CD4-positive, alpha-beta T cell treated with Interferon gamma for 1 hour (primary cell): ENCODE measurements at places on chromosomes 16 and 17.

DNA sequence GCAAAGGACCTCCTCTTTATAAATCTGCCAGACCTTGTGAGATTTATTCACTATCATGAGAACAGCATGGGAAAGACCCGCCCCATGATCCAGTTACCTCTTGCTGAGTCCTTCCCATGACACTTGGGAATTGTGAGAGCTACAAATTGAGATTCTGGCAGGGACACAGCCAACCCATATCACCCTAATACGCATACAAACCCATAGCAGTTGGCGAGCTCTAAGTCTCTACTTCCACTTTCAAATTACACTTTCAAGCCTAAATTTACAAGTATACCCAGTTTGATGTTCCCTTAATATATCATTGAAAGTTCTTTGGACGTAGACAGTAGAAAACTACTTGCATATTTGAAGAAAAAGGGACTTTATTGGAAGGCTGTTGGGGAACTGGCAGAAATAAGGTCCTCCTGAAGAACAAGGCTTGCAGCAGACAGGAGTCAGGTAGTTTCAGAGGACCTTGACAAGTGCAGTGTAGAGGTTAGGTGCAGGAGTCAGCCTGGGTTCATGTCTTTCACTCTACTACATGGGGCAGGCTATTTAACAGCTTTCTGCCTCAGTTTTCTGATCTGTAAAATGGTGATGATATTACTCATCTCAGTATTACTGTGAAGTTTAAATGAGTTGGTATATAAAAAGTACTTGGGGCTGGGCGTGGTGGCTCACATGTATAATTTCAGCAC lies 107.9 kb upstream of the EEF2KMT start:
- no peak for DNase-seq

DNA sequence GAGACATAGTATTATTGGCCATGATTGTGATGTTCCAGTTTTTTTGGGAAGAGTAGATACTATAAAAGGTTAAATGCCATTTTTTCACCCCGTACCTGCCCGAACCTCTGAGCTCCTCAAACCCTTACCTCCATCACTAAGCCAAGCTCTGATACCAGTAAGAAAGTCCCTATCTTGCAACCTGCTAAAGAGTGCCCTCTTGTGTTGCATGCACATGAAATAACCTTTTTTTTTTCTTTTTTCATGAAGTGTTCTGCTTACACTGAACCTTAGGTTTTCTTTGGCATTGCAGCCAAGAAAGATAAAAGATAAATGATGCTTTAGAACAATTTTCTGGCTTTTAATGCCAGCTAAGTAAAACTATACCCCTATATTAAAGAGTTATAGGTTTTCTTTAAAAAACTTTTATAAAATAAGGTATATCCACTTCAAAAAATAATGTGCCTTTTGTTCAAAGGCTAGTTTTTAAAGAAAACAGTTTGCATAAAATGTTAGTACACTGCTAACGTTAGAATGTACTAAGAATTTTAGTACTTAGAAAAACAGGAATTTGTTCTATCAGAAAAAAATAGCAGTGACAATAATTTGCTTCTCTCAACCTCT lies 295.3 kb upstream of the PMFBP1 start:
- DNase-seq, result no peak

DNA sequence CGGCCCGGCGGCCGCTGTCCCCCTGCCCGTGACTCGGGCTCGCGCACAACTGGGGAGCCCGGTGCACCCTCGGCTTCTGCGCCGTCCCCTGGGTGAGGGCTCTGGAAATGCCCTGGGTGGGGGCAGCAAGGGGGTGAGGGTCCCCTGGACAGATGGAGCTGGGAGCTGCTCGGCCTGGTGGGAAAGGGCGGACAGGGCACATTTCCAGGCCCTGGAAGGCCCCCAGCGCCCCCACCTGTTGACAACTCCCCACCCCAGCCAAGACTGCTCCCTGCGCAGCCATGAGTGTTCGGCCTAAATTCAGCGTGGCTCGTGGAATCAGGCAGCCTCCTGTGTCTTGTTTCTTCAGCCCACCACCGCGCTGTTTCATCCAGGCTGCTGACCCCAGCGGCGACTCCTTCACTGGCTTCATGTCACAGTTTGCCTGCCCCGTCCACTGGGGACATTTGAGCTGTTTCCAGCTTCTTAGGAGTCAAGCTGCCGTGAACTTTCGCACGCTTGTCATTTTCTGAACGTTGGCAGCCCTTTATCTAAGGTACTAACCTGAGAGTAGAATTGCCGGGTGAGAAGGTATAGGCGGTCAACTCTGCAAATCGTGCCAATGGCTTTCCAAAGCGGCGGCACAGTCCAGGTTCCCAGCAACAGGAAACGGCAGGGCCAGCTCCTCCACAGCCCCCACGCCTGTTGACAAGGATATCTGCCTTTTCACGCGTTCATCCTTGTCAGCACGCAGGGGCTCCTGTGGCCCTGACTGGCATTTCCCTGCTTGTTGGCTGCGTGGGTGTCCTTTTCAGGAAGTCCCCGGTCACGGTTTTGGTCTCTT lies 895 bp downstream of the UTS2R start:
- DNase-seq, result no peak

- DNase-seq, result no peak
These were observed 67.1 kb downstream of the ARHGAP44 start for GRCh38 chr17:12856416-12856815.

- DNase-seq, result no peak
These were observed 61.4 kb downstream of the NFATC3 start for GRCh38 chr16:68146585-68146984.

DNA sequence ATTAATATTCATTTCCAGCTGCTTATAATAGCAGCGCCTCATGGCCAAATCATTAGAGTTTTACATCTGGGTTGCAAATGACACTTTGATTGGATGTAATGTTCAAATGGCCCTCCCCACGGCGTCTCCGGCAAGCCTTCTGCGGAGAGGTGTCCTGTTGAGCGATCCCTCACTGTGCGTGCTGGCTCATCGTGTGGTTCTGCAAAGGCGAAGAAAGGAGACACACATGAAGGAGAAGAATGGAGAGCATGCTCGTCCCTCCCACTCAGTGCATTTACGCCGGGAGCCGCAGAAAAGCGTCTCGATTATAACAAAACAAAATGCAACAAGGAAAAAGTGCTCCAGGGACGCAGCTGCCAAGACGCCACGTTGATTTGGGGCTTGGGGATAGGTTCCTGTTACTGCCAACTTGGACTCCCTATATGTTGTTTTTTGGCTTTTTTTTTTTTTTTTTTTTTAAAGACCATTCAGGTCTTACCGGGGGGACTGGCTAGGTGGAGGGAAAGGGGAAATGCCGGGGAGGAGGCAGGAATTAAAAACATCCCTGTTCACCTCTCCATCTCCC lies 117.6 kb downstream of the C16orf78 start:
- DNase-seq, result no peak

DNA sequence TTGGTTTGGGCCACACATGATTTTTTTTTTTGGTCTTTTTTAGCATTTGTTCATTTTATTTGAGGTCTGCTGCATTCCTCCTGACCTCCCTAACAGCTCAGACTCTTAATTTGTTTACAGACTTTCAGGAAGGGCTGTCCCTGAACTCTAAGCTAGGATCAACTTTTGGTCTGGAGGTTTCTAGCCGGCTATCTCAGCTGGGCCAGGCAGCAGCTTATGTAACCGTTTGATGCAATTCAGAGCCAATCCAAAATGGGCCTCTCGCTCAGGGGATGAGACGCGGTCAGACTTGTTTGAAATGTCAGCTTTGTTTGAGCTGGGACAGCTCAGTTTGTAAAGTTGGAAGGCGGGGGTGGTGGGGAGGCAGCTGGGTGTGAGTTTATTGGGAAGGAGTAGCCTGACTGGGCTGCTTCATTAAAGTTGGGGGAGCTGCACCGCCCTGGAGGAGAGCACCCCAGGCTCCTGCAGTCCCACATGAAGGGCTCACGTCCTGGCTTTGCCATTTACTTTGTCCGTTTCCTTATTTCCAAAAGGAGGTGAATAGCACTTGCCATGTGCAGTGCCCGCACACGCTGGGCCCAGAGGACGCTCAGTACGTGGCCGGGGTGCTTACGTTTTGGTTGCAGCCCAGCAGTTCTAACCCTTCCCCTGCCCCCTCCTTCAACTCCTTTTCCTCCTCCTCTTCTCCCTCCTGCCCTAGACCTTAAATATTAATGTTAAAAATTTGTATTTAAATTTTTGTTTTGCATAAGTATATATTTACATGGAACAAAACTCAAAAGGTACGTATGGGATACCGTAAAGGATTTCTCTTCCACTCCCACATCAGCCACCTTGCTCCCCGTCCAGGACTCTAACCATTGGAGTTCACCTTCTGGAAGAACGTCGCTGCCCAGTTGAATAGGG lies 121.2 kb downstream of the SNX29 start:
- no peak for DNase-seq

DNA sequence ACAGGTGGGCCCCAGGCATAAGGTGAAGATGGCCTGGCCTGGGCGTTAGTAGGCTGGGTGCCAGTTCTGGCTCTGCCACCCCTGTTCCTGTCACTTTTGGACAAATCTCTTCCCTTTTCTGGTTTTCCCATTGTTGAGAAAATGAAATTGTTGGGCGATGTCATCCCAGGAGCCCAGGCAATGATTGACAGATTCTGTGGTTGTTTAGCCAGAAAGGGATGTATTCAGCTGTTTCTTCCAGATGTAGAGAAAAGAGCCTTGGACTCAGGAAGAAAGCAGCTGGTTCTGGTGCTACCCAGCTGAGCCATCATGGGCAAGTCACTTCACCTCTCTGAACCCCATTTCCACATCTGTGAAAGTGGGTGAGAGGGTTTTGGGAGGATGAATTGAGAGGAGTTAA lies 60.1 kb upstream of the MRTFB start:
- no peak for DNase-seq

- DNase-seq, result no peak
These were observed 2.8 kb upstream of the SLFN11 start for GRCh38 chr17:35376245-35376644.

GRCh38 chr16:56632848-56633365 lies 448 bp downstream of the MT1M start:
- DNase-seq, result no peak

DNA sequence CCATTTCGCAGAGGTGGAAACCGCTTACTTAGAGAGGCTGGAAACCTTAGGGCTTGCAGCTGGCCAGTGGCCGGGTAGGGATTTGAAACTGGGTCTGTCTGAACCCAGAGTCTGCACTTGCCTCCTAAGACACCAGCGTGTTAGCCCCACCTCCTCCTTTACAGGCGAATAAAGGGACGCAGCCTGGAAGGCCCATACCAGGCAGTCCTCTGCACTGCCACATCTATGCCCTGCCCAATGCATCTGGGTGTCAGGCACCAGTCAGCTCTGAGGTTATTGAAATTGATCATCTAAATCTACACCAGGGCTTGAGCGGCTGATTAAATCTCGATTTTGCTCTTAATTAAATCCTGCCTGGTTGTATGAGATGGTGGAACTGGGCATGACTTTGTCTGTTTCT lies 19.9 kb upstream of the NAGS start:
- no peak for DNase-seq

- DNase-seq, result no peak
These were observed 13.3 kb downstream of the UTS2R start for GRCh38 chr17:82384730-82385481.

DNA sequence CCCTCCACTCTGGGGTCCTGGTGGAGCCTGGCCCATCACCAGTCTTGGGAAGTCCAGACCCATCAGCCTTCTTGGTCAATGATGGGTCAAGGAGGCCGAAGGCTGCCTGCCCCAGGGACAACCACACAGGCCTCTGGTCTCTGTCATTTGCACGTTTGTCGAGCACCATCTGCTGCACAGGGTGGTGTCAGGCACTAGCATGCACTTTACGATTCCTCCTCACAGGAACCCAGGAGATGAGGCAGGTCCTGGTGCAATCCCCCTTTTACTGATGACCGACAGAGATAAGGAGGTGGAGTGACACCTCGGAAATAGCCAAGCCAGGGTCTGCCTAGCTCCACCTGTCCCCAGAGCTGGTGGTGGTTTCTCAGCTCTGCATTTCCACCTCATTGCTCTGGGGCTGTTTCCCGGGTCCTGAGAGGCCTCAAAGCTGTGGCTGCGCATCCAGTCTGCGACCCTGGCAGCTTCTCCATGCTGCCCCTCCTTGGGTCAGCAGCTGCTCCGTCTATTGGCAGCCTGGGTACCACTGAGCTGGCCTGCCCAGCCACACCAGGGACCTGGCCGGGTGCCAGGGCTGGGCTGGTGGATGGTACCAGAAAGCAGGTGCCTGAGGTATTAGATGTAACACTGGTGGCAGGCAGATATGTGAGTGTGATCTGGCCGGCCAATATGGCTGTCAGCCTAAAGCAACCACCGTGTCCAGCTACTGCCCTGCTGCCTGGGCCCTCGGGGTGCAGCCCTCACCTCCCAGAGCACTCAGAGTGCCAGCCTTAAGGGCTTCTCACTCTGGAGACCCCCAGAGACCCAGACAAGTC lies 10.0 kb downstream of the MMP15 start:
- no peak for DNase-seq

DNA sequence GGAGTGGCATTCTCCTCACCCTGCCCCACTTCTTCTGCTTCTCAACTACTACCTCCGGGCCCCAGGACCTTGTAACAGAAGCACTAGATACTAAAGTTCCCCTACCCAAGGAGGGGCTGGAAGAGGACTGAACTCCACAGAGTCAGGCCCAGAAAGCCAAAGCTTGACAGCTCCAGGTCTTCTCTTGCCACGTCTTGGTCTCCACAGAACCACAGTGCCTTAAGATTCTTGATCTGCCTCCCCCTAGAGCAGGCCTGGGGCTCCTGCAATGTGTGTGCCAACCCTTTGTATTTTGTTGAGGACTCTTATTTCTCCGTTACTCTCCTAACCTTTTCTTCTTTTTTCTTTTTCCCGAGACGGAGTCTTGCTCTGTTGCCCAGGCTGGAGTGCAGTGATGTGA lies 4.0 kb downstream of the SLC16A13 start:
- DNase-seq, result no peak

- no peak for DNase-seq
These were observed 739.5 kb upstream of the EEF2KMT start for GRCh38 chr16:5837007-5837670.

DNA sequence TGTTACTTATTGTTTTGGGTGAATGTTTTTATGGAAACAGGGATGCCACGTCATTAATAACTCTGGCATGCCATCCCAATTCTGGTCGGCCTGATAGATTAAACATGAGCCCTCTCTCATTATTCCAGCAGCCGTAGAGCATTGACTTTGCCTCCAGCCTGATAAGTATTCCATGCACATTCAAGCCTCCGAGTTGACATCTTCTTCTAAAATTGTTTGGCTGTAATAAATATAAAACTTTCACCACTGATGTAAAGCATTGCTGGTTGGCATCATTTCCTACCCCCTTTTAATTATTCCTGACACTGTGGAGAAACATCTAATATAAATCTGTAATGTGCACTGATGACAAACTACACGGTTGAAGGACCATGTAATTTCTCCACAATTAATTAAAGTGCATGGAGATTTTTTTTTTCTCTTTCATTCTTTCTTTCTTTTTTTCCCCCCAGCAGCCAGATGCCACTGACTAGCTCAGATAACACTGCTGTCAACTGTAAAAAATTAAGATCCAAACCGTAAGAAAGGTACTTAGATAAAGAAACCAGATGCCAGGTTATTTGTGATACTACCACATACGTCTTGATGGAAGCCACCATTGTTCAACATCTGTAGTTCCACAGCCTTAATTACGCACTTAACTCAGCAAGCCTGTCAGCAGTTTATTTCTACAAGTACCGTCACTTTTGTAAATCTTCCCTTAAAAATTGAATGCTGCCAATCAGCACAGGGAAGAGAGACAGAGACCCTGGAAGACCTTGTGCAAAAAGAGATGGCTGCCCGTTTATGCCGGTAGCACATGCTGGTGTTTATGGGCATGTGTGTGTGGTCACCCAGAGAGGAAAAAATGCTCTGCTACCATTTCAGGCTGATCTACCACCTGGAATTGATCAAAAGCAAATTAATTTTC lies 237.7 kb downstream of the IRX3 start:
- DNase-seq, result no peak
